ENCODE measurements at places on chromosomes 2 and 18.

DNA sequence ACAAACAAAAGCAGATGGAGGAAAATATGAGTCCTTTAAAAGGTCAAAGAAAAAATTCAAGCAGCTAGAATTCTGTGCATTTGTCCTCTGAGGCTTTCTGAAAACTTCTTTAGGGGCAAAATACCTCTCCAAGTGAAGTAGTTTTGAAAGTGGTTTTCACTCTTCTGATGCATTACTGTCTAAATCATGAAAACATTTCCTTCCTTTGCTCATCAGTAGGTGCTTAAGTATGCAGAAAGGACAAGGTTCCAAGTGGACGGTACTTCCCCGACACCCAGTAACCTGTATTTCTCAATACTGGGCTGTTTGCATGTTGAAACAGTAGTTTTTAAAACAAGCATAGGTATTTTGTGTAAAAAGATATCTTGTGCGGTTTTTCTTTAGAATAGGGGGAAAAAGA lies 189.1 kb upstream of the ERBB4 start:
- DNase-seq: no peak

GRCh38 chr2:88221365-88221942 lies 51.3 kb downstream of the THNSL2 start:
- DNase-seq: no peak

GRCh38 chr2:241980193-241980592 lies 110.7 kb downstream of the RTP5 start:
- DNase-seq: no peak

DNA sequence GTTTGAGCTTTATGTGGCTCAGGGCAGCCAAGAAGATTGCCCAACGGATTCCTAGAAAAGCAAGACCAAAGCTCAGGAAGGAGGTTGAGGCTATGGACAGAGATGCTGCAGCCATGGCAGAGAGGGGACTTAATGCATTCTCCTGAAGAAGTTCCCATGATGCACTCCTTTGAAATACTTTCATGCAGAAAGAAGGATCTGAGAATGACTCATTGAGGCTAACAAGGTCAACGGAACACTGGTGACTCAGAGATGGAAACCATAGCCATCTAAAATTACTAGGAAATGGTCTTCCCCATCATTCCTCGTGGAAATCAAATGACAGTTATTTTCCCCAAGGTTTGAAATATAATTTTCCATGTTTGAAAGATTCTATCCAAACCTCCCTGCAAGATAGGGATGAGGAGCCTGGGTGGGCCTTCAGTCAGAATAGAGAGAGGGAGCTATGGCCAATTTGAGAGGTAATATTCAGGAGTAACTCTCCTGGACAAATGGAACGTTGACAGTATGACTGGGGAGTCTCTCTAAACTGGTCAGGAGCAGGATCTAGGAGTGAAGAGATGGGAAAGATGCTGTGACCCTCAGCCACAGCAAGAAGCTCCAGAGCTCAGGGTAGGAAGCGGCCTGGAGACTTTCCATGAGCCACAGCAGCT lies 63.0 kb downstream of the REEP1 start:
- no peak for DNase-seq

DNA sequence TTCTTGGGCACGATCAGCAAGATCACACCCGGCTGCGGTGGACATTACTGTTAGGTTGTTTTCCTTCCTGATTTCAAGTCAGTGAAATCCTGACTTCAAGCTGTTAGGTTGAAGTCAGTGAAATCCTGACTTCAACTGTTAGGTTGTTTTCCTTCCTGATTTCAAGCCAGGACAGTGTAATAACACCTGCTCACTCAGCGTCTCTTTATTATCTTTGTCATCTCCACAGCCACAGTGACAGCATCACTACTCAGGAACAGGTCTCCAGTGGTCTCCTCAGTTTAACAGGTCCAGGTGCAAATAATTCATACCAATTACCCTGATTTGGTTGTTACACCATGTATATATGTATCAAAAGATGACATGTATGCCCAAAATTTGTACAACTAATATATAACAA lies 208.1 kb upstream of the REG3G start:
- no peak for DNase-seq

Measured in left renal pelvis (tissue), 4 donors.